Neural crest cell (in vitro differentiated cells): ENCODE measurements at places on chromosomes 3 and 15. TPM values are rescaled to one million over a fixed set of nuclear protein-coding genes. Genes with fewer than 3 reads are reported as not detected.

WDR72 gene
- 1.7 and 2.5 TPM in 2 replicates for total RNA-seq

LEO1 gene
- total RNA-seq: 32.7 and 34.1 TPM in 2 replicates

CLDN18 gene
- not detected in 2 replicates for total RNA-seq

SLC6A11 gene
- 2.1 and 2.6 TPM in 2 replicates for total RNA-seq

KCNAB1 gene
- total RNA-seq: 0.18 and 0.79 TPM in 2 replicates

MUC4 gene
- total RNA-seq: not detected in 2 replicates

STAB1 gene
- total RNA-seq: 0.11 and 0.16 TPM in 2 replicates

RAB7A gene
- 148 and 149 TPM in 2 replicates for total RNA-seq

SEMA3B gene
- total RNA-seq: 2.3 and 2.9 TPM in 2 replicates

GRCh38 chr3:161273589-161274218 is 52.6 kb downstream of the NMD3 start:
- DNase-seq: peak; percentile 9

- no peak for DNase-seq
Measured at GRCh38 chr15:63449731-63450130, 54.7 kb upstream of the USP3 start.

DNA sequence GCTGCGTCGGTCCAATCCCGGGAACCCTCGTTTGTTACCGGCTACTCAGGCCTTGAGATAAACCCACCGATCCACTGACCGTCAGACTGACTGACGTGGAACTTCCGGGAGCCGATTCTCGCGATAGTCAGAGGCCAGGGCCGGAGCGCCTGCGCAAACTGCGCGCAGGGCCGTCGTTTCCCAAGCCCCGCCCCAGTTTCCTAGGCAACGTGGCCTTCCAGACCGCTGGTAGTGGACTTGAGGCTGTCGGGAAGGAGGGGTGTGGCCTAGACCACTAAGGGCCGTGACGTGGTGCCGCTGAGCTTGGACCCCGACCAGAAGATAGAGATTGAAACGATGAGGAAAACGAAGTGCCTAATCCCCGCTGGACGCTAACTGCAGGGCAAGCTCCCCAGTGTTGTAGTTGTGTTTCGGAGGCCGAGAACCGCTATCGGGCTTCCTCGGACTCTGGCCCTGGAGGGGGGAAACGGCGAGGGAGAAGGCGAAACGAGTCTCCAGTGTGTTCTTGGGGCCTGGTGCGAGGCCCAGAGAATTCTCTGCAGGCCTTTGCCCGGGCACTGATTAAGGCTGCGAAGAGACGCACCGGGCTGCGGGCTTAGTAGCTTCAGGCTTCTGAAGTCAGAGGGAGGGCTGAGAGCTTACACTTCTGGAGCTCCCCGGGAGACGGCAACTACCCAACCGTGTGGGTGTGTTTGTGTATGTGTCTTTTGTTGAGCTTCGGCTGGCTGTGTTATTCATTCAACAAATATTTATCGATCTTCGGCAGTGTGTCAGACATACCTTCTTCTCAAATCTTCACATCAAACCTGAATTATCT is at the start of gene COPB2:
TSS of gene COPB2 (minus strand) at position 96 of the 817 bp plus-strand sequence. CDS start 97 bp downstream, outside the sequence.
- peak; percentile 99 for DNase-seq

DNA sequence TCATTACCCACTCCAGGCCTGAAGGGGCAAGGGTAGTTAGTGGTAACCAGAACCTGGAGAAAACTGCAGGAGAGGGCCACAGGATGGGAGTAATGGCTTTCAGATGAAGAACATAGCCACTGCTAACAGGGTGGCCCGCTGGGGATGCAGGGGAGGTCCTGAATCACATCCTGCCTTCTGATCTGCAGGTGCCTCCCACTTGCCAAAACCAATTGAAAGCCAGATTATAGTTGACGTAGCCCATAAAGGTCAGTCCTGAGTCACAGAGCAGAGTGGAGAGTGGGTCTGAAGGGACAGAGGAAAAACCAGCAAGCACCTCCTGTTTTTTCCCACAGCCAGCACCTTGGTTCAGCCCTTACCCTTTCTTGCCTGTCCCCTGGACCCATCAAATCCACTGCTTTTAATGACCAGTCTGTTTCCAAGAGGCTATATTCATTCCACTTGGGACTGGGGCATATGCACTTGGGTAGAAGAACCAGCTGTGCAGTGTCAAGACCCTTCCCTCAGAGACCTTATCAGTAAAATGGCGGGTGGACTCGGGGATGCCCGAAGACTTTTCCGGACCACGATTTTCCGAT is 646 bp upstream of the SLC35G2 start:
- DNase-seq: no peak

GRCh38 chr3:5239602-5240001 is 52.1 kb downstream of the EDEM1 start:
- DNase-seq: no peak

GRCh38 chr15:78220713-78221112 is 13.7 kb downstream of the ACSBG1 start:
- no peak for DNase-seq

DNA sequence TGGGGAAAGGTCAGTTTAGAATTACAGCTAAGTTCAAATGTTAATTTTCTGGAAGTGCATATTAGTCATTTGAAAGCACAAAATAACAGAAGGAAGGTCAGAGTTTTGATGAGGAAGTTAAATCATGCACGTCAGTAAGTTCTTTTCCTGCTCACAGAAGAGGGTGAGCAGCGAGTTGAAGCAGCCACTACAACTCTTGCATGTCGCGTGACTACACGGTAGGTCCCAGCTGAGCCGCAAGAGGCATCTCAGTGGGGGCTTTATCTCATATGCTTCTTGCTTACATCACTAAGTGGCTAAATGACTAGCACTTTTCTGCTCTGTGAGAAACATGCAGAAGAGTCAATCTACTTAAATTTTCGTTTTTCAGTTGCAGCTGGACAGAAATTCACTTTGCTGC is 21.3 kb upstream of the SEC62 start:
- DNase-seq: no peak

- DNase-seq: no peak
Measured at GRCh38 chr15:50164458-50164857, 17.5 kb upstream of the SLC27A2 start.

GRCh38 chr15:36232491-36232890 is 346.9 kb upstream of the CDIN1 start:
- no peak for DNase-seq

GRCh38 chr3:134607054-134608022 is 43.5 kb downstream of the KY start:
- DNase-seq: no peak

DNA sequence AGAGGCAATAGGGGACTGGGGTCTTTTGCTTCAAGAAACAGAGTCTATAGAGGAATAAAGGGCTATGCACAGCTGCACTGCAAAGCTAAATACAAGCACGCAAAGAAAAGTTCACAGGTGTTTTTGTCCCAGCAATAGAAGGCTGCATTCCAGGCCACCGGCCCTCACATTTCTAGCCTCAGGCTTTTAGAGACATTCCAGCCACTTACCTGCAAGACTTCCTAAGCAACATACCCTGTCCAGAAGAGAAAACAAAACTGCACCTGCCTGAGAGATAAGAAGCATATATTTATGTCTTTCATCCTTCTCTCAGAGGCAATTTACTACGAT is 220.5 kb downstream of the OPA1 start:
- DNase-seq: no peak

DNA sequence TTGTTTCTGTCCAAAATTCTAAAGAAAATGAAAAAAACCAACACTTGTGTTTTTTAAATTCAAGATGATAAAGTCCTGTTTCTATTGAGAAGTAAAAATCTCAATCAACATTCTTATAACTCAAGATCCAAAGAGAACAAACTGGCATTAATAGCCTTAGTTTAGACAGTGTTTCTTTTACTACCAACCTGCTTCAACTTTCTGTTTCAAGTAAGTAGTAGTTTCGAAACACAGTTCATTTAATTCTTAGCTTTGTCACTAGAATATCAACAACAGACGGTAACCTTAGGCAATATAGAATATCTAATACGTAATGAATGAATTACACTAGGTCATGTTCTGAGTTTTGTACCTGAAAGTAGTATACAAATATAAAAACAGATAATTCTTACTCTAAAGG is 23.7 kb downstream of the CIP2A start:
- no peak for DNase-seq

GRCh38 chr15:69039516-69040225 is 25.2 kb downstream of the NOX5 start:
- DNase-seq: no peak

DNA sequence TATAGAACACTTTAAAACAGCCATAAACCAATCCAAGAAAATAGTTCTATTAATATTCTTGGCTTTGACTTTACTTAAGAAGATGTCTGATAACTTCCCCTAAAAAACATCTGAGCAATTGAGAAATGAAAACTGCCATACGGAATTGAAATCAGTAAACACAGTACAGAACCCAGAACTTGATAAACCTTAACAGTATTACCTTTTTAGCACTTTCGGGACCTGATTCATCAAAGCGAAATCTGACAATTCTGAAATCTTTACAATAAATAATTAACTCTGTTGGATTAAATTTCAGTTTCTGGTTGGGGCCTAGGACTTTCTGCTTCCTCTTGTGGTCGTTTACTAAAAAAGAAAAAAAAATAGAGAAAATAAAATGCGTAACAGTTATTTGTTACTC is 17.3 kb downstream of the MTMR10 start:
- no peak for DNase-seq

DNA sequence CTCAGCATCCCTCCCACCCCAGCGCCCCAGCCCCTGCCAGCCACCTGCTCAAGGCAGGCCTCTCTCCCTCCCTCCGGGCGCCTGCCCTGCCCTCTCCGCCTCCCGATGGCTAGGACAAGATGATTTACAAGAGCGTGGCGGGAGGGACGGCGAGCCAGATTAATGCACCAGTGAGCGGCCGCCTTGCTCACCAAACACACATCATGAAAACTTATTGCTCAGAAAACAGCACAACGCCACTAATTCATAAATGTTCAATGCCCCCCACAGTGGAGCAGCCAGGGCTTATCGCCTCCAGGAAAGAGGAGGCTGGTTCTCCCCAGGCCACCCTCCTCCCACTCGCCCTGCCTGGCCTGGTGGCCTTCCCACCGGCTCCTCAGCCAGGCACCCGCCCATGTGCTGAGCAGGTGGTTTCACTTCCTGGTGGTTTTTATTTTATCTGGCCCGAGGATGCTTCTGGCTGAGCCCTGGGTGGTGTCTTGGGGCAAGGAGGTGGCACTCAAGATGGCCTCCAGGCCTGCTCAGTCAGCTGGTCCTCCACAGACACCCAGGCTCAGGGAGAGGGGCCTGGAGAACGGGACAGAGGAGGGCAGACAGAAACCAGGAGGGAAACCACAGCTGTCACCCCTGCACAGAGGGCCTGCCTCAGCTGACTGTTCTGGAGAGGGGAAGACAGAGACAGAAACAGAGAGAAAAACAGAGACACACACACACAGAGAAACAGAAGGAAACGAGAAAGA is 284.9 kb downstream of the UACA start:
- no peak for DNase-seq

DNA sequence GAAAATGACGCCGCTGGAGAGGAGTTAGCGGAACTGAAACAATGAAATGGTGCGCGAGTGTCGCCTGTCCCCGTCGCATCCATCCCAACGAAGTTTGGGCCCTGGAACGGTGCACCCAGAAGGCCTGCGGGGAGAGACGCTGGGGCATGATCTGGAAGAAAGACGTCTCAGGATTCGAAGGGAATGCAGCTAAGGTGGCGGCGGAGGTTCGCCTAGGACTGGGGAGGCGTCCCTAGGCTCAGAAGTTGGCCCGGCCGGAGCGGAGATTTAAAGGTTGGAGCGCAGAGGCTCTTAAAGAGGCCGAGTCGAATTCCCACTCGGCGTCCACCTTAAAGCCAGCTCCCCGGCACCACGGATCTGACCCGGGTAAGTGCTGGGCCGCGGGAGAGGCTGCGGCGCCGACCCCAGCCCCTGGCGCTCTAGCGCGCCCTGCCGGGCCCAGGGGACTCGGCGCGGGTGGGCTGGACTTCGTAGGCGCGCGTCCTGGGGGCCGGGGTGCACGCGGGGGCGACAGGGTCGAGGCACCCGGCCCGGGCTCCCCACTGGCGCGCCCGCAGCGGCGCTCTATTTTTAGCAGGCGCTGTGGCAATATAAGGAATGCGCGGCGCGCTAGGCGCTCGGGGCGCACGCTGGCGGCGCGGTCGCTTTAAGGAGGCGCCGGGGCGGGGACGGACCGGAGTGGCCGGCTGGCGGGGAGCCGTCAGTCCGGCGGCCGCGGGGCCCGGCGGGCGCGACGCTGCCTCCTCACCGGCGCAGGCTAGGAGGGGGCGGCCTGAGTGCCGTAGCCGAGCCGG is at the start of gene MRAS:
TSS of gene MRAS (plus strand) at position 620 of the 794 bp plus-strand sequence. CDS start 24,305 bp downstream, outside the sequence.
- peak; percentile 63 for DNase-seq

DNA sequence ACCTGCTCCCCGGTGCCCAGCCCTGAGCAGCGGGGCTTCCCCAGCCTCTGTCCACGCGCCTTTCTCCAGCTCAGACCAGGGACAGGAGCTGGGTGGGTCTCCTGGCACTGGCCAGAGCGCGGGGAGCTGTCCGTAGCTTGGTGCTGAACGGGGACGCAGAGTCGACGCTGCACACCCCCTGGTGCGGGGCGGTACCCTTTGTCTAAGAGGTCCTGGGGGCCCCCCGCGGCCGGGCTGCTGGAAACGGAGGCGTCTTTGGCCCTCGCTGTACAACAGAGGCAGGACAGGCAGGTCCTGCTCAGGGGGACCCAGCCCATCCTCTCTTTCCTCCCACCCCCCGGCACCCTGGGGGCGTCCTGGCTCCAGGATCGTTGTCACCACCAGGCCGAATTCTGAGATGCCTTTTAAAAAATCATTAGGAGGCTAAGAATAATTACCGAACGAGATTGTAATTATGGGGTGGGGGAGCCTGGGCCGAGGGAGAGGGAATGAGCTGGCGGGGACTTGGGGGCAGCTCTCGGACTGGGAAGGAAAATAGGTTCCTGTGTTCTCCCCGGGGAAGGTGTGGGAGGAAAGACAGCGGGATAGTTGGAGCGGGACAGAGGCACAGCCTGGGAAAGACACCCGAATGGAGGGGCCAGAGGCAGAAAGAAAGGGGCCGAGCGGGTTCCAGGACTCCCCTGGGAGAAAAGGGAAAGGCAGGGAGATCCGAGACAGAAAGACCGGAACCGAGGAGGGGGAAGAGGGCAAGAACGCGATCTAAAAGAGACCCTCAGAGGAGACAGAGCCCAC is 4.1 kb upstream of the SKOR1 start:
- peak; percentile 67 for DNase-seq

DNA sequence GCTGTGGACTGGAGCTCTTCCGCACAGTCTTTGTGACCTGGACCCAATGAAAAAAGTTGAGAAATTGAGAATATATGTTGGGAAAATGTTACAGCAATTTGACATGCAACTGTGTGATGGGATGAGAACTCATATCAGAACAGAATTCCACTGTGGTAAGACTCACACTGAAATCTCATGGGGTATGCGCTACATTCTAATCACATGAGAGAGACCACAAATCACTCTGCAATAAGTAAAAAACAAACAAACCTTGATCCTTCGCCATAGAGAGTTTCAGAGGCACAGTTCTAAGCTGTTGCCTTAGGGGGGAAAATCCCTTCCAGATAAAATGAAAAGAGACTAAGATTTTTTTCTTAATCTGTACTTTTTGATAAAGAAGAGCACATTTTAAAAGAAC is 37.3 kb downstream of the LMCD1 start:
- DNase-seq: no peak
